ENCODE measurements at places on chromosomes 11 and 22.
A peak's percentile ranks its signal among the peaks of the same experiment; 100 is the strongest.

DNA sequence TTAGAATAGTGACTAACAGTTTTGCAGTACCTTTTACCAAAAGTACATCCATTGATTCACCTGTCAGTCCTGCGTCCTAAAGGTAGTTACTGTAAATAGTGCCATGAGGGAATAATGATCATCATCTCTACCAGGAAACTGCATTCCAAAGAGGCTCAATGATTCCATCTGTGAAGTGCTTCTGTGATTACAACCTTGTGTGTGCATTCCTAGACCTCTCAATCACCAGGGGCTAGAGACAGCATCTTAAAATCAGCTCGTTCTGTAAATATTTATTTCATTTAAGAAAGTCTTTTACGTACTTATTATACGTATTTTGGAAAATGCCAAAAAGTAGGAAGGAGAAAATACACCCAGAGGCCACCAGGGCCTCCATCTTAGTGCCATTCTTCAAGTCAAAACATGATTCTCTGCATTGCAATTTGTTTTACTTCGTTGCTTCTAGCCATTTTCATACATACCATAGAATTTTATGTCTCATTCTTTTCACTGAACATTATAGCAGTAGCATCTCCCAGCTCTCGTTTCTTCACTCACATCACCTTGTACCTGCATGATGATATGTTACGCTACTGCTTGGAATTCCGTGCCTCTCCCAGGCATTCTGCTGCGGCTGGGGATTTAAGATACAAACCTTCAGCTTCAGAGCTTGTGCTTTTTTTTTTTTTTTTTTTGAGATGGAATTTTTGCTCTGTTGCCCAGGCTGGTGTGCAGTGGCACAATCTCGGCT lies 117.0 kb downstream of the SEZ6L start:
- DNase-seq: no peak

DNA sequence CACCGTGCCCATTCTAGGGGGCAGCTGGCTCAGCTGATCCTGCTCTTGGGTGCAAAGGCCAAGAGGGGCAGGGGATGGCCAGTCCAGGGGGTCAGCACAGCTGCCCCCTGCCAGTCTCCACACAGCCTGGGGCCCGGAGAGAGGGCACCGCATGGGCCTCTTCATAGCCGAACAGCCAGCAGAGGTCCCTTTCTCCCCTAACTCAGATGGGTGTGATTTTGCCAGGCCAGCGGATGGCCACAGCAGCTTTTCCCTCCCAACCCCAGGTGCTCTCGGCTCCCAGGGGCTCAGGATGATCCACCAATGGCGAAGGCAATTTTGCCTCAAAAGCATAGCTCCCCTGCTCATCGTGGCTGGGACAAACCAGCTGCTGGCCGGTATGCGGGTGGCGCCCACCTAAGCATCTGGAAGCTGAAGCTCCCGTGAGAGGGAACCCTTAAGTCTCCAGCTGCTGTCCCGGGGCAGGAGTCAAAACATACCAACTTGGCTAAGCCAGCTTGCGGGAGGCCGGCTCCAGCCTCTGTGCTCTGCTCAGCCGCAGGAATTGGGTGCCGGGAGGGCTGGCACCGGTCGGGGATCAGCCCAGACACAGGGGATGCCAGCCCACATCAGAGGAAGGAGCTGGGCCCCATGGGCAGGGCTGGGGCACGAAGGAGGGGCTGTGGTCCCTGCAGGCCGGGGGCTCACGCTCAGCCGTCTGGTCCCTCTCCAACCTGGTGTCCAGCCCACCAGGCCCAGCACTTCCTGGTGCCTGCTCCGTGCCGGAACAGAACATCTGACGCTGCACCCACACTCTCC lies 30.5 kb upstream of the GNB1L start:
- no peak for DNase-seq

DNA sequence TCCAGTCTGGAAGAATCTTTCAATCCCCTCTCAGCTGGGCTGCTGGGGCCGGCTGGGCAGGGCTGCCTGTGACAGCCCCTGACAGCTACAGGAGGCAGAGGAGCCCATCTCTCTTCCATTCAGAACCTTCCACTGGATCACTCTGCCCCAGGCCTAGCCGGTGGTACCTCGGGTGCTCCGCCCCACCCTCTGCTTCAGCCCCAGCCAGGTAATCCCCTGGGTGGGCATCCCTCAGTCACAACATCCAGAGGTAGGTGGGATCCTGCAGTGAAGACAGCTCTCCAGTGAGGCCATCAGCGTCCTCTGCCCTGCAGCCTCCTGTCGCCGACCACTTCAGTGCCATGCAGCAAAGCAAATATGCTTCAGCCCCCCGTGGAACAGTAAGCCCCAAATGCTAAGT lies 223.7 kb downstream of the DSCAML1 start:
- DNase-seq: no peak

DNA sequence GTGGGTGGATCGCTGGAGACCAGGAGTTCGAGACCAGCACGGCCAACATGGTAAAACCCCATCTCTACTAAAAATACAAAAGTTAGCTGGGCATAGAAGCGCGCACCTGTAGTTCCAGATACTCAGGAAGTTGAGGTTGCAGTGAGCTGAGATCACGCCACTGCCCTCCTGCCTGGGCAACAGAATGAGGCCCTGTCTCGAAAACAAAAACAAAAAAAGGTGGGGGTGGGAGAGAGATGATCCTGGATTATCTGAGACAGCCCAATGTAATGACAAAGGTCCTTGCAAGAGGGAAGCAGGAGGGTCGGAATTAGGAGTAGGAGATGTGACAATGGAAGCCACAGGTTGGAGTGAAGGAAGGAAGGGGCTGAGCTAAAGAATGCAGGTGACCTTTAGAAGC lies 87.6 kb upstream of the APOA1 start:
- DNase-seq: no peak

DNA sequence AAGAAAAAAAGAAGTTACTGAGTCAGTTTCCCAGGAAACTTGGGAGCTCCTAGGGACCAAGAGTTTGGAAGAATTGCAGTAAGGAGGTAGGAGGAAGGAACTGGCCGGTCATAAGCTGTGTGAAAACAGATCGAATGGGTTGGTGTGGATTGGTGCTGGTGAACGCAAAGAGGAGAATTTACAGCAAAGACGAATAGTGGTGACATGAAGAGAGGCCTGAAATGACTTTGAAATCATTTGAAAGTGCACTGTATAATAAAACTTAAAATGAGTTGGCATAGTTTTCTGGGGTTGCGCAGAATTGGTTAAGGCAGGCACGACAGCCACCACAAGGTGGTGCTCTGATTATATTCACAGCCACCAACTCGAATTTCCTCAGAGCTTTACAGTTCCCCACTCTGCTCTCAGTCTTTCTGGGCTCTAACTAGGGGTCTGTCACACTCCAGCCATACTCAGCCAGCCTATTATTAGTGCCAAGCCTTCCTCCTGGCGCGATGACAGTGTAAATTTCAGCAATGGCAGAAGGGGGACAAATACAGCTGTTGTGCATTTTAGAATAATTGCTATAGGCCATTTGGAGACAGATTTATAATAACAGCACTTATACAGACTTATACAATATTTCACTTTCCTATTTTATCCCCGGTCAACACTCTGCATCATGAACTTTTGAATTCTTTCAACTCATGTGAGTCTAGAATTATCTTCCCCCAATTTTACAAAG lies 8.3 kb upstream of the HTR3B start:
- DNase-seq: no peak

- no peak for DNase-seq
Observed at GRCh38 chr11:11157185-11157584, 195.9 kb downstream of the CSNK2A3 start.

- DNase-seq: no peak
Observed at GRCh38 chr11:41716862-41717261, 257.4 kb upstream of the LRRC4C start.

DNA sequence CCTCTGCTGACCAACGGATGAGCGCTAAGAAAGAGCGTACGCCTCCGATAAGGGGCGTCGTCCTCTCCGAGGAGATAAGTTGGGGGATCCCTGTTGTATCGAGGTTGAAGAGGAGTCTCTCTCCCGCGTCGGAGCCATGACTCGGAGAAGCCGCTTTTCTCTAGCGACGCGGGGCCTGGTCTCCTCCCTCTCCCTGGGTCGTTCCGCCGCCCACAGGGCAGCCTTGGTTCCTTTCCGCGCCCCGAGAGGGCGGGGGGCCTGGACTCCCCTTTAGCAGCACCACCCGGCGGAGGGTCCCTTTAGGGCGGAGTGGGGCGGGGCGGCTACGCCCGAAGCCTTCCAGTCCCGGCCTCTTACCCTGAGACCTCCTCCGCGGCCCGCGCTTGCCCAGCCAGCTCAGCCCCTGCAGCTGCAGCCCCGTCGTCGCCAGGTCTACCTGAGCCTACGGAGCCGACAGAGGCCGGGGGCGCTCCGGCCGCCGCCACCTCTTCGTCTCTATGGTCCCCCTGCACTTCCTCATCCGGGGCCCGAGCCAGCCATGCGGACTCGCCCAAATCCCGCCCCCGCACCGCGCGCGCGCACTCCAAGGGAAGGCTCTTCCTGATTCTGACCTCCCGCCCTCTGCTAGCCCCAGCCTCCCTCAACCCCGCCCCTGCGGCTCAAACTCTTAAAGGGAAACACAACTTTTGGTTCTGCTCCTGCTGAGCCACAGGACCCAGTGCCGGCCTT lies at the start of gene PRR14L:
PRR14L (minus strand) TSS at position 497 of the 729 bp plus-strand sequence. CDS start 11,272 bp downstream, outside the sequence.
- DNase-seq: peak; percentile 98

GRCh38 chr11:123193742-123194141 lies 1.3 kb downstream of the CLMP start:
- no peak for DNase-seq

DNA sequence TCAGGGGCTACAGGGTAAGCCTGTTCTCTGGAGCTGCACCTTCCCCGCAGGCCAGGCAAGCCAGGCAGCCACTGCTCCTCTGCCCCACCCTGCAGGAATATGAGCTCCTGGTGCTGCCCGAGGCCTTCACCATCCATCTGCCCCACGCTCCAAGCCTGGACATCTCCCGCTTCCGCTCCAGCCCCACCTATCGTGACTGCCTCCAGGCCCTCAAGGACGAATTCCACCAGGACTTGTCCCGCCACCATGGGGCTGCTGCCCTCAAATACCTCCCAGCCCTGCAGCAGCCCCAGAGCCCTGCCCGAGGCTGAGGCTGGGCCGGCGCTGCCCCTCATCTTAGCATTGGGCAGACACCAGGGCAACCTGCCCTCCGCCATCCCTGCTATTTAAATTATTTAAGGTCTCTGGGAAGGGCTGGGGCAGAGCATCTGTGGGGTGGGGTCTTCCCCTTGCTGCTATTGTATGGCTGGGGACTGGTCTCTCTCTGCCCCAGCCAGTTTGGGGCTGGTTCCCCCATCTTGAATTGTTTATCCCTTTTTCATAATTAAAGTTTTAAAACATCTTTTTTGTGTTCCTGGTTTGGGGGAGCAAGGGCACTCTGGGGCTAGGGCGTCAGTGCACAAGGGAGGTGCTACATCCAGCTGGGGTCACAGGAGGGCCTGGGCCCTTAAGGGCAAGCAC lies 6.2 kb downstream of the LARGE2 start:
- DNase-seq: no peak

DNA sequence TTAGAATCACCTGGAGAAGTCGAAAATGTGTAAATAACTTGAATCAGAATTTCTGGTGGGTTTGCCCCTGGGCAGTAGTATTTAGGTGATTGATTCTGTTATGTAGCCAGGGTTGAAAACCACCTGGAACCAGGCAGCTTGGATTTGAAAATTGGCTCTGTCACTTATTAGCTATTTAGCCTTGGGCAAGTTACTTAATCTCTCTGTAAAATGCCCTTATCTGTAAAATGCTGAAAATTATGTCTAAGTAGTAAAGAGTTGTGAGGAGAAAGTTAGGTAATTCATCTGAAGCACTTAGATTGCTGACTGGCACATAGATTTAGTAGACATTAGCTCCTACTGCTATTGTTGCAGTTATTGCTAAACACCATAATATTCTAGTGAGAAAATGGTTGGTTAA lies 49.3 kb downstream of the PPME1 start:
- no peak for DNase-seq

GRCh38 chr22:41352058-41352457 lies 29.7 kb upstream of the TEF start:
- no peak for DNase-seq

DNA sequence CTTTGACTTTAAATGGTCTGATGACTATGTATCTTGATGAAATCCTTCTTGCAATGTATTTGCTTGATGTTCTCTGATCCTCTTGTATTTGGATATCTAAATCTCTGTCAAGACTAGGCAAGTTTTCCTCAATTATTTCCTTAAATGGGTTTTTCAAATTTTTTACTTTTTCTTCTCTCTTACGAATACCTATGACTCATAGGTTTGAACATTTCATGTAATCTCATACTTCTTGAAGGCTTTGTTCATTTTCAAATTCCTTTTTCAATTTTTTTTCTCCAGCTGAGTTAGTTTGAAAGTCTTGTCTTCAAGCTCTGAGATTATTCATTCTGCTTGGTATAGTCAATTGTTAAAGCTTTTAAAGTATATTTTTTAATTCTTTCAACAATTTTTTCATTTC lies 13.1 kb downstream of the OR10W1 start:
- DNase-seq: no peak

DNA sequence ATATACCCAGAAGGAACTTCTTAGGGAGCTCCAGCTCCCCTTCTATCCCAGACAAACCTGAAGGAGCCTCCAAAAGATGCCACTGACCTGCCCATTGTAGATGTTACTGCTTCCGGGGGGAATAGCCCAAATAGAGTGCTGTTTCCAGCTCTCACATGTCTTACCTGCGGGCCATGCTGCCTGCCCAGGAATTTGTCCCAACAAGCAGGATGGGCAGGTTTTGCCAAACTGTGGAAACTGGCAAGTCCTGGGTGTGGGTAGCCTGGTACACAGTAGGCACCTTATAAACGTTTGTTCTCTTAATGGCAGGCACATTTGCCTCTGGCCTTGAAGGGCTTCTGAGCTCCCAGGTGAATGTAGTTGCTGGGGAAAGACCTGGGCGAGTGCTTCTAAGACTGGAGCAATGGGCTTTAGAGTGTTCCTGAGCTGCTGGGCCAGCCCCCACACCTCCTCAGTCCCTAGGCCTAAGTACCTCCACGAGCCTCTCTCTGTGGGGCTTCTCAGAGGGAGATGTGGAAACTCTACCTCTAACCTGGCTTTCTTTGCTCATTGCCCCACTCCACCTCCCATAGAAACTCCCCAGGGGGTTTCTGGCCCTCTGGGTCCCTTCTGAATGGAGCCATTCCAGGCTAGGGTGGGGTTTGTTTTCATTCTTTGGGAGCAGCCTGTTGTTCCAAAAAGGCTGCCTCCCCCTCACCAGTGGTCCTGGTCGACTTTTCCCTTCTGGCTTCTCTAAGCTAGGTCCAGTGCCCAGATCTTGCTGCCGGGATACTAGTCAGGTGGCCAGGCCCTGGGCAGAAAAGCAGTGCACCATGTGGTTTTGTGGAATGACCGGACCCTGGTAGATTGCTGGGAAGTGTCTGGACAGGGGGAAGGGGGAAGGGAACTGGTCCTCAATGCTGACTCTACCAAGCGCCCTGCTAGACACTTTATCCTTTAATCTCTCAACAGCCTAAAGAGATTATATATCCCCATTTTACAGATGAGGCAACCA lies 37.2 kb downstream of the LIMK2 start:
- peak; percentile 48 for DNase-seq

DNA sequence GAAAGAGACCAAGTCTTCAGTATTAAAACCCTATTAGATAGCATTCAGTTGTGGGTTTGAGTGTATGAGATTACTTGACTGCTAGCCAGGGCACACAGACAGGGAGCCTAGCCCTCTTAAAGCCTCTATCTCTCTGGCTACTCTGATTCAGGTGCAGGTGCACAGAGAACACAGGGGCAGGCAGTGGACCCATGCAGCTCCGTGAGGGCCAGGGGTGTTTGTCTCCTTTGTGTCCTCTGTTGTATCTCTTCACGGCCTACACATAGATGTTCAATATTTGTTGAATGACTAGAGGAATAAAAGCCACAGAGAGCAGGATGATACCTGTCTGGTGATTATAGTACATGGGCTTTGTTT lies 21.5 kb upstream of the AIFM3 start:
- DNase-seq: no peak

Data from pons (tissue), 1 donor.